ENCODE measurements at places on chromosomes 11 and 22.

DNA sequence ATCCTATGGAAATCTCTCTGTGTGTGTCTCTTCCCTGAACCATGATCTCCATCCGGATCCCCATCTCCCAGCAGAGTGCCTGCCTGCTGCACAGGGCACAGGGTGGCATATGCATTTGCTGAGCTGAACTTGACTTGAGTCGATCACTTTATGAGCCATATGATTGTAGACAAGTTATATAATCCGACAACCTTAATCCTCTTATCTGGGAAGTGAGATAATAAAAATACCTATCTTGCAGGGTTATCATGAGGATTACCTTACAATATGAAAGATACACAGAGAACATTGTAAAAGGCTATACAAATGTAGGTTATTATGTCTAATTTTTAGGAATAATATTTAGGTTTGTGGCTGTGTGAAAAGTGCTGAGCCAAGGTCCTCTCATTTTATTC is 124.5 kb downstream of the ST3GAL4 start:
- DNase-seq, result no peak

GRCh38 chr11:118215262-118215661 is 9.5 kb downstream of the JAML start:
- DNase-seq, result no peak

DNA sequence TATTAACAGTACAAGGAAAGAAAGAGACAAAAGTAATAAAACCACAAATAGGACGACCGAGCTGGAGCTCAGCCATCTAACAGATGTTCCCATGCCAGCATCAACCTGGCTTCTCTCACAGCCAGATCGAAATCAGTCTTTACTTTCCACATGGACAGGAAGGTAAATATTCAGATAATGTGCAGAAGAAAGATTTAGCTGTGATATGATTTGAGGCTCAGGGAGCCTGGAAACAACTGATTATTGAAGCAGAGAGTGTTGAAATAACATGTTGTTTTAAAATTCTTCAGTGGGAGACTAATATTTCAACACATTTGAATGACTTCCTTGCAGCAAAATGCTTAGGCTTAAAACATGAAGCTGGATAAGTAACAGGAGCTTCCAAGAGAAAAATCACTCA is 546.8 kb downstream of the ETS1 start:
- no peak for DNase-seq

GRCh38 chr11:81989093-81989492 is 744.6 kb downstream of the FAM181B start:
- DNase-seq, result no peak

GRCh38 chr11:62911137-62912130 is 9.7 kb downstream of the CHRM1 start:
- DNase-seq, result no peak

DNA sequence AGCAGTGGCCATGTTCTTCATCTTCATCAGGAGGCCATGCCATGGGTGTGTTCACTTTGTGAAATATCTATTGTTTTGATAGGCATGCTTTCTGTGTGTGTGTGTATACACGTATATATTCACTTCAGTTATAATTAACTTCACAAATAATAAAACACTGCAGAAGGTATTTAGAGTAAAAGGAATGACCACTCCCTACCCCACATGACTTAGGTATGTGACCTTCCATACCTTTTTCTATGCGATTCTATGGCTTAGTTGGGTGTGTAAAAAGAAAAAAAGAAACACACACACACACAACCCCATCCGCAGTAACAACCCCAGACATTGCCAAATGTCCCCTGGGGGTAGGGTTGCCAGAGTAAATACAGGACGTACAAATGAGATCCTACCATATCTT is 72.0 kb downstream of the CYTH4 start:
- no peak for DNase-seq

GRCh38 chr11:133929401-133930052 is 27.2 kb downstream of the IGSF9B start:
- no peak for DNase-seq

GRCh38 chr22:42848941-42849550 is 8.0 kb downstream of the ARFGAP3 start:
- no peak for DNase-seq
